ENCODE measurements at places on chromosomes 12 and 14.

- no peak for DNase-seq
These were observed 117.8 kb downstream of the DUSP6 start for GRCh38 chr12:89234324-89235114.

- no peak for DNase-seq
These were observed 1330.7 kb upstream of the TMEM132C start for GRCh38 chr12:126936181-126936851.

DNA sequence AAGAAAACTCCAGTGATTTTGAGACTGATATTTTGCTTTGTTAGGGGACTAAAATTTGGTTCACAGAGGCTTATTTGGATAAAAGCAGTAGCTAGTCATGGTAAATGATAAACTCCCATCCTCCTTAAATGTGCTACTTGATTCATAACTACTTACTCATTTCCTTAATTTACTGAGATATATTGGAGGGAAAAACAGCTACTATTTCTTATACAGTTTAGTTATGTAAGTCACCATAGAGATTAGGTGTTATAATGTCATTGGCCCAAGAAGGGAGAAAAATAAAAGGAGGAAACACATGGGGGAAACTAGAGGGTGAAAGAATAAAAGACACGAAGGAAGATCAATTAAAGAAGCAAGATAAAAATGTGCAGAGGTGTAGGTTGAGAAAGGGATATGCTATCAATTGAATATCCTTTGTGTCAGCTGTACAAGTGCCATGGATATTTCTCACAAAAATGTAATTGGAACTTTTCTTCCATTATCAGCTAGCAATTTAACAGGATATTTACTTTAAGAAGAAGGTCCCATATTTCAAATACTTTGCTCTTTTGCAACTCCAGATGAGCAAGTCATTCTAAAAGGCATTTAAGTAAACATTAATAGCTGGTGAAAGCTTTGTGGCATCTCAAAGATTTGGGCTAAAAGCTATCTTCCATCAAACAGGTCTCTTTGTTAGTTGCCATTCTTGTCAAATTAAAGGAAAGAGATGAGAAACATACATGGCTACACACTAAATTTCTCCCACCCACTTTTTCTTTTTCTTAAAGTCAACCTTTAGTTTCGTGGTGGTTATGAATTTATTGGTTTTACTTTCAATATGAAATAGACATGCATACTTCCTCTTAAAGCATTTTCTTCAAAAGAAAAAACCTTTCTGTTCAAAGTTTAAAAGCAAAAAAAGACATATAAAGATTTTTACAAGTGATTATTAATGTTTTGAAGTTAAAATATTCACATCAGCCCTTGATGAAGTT is 439.5 kb downstream of the CCER1 start:
- DNase-seq: no peak

GRCh38 chr14:93031505-93032315 is 84.0 kb downstream of the ITPK1 start:
- no peak for DNase-seq

GRCh38 chr14:97027256-97027999 is 230.2 kb downstream of the VRK1 start:
- no peak for DNase-seq

GRCh38 chr12:106801167-106801708 is 26.8 kb downstream of the RIC8B start:
- DNase-seq: no peak

- DNase-seq: no peak
These were observed 569.9 kb downstream of the TMTC2 start for GRCh38 chr12:83256562-83256961.

DNA sequence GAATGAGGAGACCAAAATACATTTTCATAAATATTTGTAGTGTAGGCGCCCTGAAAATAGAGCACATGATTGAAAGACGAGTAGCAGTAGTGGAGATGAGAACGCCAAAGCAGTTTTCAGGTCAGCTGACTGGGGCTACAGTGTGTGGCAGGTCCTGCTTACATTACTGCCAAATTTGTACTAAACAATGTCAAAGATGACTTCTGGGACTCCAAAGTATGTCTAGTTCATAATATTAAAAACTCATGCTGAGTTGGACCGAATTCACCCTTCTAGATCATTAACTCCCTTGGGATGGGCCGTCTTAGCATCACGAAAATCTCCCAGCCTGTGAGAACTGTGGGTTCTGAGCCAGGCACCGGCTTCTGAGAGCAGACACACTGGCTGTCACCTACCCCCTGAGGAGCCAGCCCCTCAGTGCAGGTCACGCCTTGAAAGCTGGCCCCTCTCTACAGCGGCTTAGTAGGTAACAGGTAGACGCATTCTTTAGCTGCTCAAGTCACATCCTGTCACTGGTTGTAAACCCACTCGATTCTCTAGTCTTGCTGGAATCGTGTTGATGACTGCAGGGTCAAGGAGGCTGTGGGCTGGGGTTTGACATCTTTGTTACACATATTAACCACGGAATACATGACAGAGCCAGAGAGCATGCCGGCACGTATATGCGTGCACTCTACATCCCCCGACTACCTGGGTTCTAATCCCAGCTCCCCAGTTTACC is 210.4 kb downstream of the ETV6 start:
- no peak for DNase-seq
